ENCODE measurements at places on chromosomes 1 and 21.

DNA sequence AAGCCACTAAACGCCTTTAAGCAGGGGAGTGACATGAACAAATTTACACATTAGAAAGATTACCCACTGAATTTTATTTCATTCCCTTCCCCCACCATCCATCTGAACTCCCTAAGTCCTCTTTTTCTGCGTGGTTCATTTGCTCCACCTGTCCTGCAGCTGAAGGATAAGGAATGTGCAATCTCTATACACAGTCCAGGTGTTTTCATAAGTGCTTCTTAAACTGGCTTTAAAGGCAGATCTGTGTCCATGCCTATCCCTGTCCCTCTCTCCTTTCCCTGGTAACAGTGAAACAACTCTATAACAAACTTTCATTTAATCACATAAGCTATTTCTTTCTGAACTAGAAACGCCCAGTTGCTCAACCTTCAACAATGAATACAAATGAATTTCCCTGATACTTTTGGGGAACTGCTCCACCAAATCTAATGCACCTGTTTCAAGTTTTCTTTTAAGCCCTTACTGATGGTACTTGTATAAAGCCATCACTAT is 8.4 kb downstream of the GSTM3 start:
- peak; percentile 2 for DNase-seq

GRCh38 chr21:46286648-46287002 is 483 bp downstream of the YBEY start:
- DNase-seq, result no peak

DNA sequence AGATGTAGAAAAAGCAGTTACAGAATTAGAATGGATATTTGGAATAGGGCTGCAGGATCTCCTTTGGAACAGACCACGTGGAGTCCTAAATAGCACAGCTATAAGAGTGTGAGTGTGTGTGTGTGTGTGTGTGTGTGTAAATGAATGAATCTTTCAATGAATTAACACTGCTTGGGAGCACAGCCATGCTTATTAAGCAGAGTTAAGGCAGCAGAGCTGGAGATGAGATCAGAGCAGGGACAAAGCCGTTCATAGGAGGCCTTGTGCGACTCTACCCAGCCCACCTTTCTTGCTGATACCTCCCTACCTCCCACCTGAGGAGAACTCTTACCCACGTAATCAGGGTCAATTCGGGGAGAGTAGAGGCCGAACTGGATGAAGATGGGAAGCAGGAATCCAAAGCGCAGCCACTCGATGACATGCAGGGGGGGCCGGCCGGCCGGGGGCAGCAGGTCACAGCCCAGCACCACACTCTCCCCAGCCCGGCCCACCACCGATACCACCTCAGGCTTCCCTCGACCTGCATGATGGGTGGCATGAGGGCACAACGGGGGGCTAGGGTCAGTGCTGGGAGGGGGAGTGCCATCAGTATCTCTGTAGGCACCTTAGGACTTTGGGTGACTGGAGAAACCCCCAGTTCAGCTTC is 2.7 kb downstream of the IGSF9 start:
- DNase-seq, result no peak

- no peak for DNase-seq
These were observed 73.9 kb downstream of the HIVEP3 start for GRCh38 chr1:41844781-41845272.

DNA sequence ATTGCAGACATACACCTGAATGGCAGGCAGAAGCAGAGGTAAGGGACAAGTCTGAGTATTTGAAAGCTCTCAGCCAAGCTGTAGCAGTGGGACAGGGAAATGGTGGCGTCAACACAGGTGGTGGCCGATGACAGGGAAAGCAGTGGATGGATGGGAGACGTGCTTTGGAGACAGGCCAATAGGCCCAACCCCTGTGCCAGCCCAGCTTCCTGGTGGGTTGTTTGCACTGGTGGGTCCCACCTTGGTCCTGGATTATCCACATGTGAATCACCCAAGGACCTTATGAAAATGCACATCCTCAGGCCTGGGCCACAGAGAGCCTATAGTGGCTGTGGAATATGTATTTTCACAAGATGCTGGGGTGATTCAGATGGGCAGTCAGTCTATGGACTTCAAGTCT is 203.7 kb upstream of the VAMP3 start:
- no peak for DNase-seq

DNA sequence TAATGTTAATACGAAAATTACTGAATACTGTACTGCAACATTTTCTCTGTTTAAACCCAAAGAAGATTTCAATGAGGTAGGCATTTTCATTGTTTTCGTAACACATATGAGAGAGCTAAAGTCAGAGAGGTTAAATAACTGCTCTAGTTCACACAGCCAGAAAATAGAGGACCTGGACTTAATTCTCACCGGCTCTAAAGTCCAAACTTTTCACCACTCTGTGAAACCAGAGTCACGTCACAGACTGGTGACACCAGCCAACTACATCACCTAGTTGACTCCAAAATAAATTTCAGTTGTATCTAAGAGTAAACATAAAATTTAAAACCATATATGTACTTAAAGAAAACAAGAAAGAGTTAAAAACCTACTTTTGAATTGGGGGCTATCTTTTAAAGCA is 146.7 kb downstream of the FCRL5 start:
- DNase-seq, result no peak

DNA sequence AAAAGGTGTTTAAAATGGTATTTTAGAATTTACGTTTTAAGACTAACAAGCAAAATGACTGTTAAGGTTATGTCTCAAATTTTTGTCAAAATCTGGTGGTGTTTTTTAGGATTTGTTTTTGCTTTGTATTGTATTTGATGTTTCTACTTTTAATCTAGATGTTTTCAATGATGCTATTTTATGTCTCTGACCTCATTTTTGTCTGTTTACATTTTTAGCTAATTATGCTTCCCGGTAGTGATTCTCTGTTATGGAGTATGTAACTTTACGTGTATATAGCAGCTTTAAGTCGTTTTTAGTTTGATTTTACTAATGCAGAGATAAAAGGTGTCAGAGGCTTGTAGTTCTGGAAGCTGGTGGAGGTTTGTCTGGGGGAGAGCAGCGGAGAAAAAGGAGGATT is 71.8 kb downstream of the PRDM2 start:
- no peak for DNase-seq

DNA sequence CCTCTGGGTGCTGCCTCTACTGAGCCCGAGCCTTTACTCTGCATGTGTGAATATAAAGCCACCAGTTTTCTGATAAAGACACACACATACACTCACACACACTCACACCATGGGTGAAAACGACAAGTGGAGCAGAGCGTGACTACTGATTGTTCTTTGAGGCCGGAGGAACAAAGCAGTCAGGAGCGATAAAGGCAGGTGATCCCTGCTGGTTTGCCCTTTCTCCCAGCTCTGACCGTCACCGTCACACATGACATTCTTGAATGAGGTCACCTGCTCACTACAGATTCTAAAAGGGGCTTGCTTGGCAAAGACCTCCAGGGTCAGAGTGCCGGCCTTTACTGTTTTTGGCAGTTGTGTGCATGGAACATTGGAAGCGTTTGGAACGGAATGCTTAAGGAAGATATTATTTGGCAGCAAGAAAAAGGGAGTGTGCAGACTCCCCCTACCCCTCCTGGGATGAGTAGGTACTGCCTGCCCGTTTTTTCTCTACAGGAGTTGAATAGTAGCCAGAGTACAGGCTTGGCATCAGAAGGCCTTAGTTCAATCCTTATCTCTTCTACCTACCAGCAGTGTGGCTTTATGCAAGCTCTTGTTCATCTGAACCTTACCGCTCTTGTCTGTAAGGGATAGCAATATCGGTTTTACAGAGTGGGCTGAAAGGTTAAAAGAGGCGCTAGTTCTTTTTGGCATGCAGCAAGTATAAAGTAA is 79.7 kb downstream of the PBX1 start:
- DNase-seq, result no peak

DNA sequence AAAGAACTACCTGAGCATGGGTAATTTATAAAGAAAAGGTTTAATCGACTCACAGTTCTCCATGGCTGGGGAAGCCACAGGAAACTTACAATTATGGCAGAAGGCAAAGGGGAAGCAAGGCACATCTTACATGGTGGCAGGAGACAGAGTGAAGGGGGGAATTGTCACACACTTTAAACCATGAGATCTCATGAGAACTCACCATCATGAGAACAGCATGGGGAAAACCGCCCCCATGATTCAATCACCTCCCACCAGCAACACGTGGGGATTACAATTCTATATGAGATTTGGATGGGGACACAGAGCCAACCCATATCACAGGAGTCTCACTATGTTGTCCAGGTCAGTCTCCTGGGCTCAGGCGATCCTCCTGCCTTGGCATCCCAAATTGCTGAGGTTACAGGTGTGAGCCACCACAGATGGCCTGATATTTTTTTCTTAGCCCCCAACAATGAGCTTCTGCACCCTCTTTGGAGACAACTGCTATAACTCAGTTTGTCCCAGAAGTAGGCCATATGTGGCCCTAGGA is 22.5 kb upstream of the MORC3 start:
- DNase-seq, result no peak

- no peak for DNase-seq
These were observed 54.4 kb downstream of the PRSS38 start for GRCh38 chr1:227869851-227870305.

GRCh38 chr1:14919751-14920150 is 233.8 kb upstream of the TMEM51 start:
- no peak for DNase-seq

DNA sequence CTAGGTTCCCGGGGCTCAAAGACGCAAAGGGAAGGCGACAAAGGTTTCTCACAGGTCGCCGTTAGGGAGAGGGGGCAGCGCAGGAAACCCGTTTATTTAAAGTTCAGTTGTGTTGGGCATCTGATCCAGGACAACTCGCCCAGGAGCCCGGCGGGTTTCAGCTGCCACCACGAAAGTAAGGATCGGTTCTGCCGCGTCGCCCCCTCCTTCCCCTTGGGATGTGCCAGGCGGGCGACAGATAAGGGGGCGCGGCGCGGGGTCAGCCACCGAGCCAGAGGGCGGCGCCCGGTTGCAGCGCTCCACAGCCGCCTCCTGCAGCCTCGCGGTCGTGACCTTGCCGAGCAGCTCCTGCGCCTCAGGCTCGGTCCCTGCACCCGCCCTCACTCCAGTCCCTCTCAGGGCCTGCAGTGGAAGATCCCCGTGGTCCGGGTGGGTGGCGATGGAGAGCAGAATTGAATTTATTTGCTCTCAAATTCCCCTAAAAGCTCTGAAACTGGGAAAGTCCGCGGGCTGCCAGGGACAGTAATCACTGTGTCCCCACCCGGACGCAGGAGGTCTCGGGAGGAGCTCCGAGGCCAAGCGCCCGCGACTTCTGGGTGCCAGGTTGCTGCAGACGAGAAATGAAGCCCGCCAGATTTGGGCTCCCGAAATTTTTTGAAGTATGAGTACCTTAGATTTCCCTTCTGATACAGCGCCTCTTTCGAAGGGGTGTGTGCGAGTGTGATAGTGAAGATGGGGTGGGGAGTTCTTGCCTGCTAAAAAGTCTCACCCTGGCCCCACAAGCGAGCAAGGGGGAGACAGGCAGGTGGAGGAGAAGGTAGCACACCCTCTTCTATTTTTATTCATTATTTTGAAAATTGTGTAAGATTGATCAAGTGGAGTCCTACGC is 28.4 kb upstream of the NFIA start:
- DNase-seq, result no peak

DNA sequence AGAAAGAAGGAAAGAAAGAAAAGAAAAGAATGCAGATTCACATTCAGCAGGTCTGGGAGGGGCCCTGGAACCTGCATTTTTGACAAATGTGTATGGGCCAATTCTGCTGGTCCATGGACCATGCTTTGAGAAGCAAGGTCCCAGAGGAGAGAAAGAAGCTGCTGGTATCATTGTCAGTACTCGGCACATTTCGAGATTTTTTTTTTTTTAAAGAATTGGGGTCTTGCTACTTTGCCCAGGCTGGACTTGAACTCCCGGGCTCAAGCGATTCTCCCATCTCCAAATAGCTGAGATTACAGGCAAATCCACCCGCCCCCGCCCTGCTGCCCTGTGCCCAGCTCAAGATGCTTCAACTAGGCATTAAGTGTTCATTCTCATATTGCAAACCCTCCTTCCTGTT is 13.6 kb upstream of the DISP3 start:
- no peak for DNase-seq

DNA sequence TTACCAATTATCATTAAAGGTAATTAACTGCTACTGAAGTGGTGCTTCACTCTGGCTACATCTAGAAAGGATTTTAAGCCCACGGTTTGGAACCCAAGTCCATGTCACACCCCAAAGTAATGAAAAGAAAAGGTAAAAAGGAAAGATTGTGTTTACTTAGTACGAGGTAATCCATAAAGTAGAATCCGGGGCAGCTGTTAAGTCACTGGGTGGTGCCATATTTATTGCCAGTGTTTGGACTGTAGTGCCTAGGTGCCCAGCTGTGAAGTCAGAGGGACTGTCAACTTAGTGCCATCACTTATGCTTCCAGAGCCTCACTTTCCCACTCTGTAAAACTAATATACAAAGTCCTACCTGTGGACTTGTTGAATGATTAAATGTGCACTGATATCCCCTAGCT is 52.2 kb upstream of the GRHL3 start:
- DNase-seq, result peak; percentile 37

GRCh38 chr1:6454856-6455751 is 10.9 kb downstream of the TNFRSF25 start:
- no peak for DNase-seq

DNA sequence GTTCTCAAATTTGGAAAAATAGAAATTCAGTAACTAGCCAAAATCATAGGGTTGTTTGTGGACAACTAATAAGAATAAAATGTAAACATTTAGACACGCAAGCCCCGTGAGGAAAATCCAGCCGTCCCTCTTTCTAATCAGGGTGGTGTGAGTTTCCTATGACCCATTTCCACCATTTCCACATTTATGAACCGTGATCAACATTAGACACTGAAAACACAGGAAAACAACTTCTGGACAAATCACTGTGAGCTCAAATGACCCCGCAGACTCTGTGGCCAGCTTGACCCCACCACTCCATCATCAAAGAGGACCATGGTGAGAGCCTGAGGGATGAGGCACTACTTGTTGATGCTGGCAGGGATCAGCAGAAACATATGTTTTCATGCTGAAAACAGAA is 101.0 kb downstream of the SIM2 start:
- no peak for DNase-seq

GRCh38 chr1:229709500-229710013 is 83.5 kb downstream of the URB2 start:
- no peak for DNase-seq

- DNase-seq, result no peak
These were observed 657.5 kb downstream of the KIF26B start for GRCh38 chr1:245812278-245812677.

- DNase-seq, result no peak
These were observed 233.5 kb downstream of the PLPP3 start for GRCh38 chr1:56345831-56346230.

GRCh38 chr1:170254371-170254770 is 108.6 kb downstream of the NTMT2 start:
- DNase-seq, result no peak

DNA sequence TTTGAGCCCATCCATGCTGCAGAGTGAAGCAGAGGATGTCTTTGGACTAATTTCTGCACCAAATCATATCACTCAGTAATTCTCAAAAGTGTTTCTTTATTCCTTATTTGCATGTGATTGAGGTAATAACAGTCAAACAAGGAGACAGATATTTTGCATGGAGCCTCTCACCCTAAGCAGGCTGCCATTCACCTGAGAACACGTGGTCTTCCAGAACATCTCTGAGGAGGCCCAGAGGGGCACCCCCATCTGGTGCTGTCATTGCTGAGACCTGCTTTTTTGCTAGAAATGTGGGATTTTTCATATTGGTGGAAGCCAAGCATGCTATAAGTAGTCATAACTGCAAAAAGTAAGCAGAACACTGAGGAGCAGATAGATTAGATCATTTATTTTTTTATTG is 7.7 kb downstream of the SLC37A1 start:
- DNase-seq, result no peak
